Activated naive CD4-positive, alpha-beta T cell treated with anti-CD3 and anti-CD28 coated beads, Interleukin-2, amount 50 U/mL, for 72 hours (primary cell): ENCODE measurements at places on chromosomes 4 and X. TPM values are rescaled to one million over a fixed set of nuclear protein-coding genes. Genes with fewer than 3 reads are reported as not detected.

- no peak for DNase-seq
These were observed 61.6 kb upstream of the PRPS1 start for GRCh38 chrX:107566604-107567262.

SPANXA1 gene
- total RNA-seq: not detected

GRCh38 chr4:69323284-69323683 lies 43.0 kb downstream of the UGT2B28 start:
- DNase-seq: no peak

DNA sequence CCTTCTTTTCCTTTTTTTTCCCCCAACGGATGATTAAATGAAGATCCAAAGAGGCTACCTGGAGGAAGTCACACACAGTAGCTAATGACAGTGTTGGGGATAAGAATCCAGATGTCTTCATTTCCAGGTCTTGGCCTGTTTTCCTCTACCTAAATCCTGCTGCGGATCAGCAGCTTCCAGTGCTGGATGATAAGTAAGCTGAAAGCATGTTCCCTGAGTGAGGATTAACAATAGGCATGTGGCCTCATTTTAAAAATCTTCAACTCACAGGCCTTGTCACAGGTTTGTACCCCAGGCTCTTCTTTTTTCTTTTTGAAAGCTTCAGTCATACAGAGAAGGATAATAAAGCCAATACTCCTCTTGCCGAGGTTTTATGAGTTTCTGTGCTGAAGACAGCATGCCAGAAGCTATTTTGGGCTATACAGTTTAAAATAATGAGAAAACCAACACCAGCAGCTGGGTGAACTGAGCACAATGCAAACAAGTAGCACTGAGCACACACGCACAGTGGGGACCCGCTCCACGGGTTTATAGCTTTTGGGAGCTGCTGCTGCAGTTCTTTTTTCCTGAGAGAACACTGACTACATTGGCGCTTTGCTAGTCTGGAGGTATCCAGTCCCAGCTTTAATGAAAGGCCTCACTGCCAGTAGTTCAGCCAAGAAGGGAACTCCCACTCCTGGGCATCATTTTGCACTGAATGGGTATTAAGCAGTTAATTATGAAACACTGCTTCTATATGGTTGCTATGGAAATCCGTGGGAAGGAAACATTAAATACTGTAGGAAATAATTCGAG lies 184.2 kb upstream of the CTSO start:
- DNase-seq: no peak

- no peak for DNase-seq
These were observed 240.3 kb upstream of the NDST3 start for GRCh38 chr4:117793845-117794480.

- no peak for DNase-seq
These were observed 5.8 kb upstream of the NRK start for GRCh38 chrX:105816517-105816916.

NUDT11 gene
- 1.3 TPM for total RNA-seq

DNA sequence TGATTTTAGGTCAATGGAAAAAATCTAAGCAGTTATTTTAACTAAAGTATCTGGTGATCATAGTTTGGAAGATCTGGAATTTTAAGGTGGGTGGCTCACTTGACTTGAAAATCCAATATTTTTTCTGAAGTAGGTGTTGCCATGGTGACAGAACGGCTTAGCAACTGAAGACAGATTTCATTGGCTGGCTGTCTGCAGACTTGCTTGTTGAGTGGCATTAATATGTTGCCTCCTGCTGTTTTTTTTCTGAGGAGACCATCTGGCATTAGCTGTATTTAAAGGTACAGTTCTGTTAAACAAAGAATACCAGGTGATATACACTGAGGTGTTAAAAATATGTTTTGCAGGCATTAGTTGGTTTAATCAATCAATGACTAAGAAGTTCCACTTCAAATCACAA lies 19.8 kb downstream of the CPE start:
- no peak for DNase-seq

GRCh38 chr4:138341739-138342415 lies 99.7 kb upstream of the SLC7A11 start:
- no peak for DNase-seq

DNA sequence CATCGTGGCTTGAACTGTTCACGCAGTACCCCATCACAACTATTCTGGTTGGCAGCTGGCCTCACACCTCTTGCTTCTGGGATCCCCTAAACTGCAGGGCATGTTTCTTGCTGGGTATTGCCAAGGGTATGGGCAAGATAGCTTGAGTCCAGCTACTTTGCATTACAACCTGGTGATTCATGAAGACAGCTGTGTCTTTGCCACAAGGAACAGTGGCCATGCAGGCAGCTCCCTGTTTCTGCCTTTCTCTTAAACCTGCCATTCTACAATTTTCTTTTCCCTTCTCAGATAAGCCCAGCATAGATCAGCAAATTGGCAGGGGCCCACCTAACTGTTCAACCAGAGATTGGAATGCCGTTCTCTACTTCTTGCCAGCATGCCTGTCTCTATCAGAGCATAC lies 42.8 kb downstream of the TENM3 start:
- no peak for DNase-seq

DNA sequence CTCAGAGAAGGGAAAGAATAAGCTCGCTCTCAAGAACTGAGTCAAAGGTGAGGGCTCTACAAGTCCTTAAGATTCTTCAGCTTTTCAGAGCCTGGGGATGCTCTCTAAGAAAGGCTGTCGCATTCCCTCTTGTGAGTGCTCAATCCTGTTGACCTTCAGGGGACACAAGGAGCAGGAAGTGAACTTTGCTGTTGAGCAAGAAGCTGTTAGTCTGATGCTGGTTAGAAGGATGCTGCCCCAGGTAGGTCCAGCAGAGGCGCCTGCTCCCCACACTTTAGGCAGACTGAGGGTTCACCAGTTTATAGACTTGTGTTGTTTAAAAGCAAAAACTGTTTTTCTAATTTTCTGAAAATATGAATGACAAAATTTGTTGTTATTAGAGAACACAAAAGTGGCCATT lies 125.4 kb upstream of the SPOCK3 start:
- DNase-seq: no peak

GRCh38 chr4:96183611-96184010 lies 343.7 kb downstream of the PDHA2 start:
- DNase-seq: no peak

DNA sequence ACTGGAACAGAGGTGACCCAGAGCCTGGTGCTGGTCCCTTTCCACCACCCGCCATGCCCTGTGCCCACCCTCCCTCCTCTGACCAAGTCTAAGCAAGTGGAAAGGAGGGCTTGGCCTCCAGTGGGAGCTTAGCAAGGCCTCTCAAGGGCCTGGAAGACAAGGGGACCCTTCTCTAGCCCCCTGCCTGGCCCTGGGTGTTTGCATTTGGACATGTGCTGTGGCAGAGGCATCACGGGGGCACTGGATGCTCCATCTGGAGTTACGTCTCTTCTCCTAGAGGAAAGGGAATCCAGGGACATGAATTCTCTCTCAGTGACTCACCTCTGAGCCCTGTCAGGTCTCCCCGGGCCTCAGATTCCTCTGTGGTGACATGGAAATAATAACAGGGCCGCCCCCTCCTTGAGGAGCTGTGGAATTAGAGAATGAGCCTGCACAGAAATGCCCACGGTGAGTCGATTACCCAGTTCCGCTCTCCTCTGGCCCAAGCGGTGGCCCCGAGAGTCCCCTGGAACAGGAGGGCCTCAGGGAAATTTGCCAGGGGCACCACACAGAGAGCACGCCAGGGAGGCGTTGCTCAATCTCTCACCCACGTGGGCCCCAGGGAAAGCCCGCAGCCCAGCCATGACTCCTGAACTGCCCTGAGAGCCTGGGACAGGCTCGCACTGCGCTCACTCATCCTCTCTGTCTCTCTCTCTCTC lies 189.6 kb downstream of the BCOR start:
- no peak for DNase-seq

DNA sequence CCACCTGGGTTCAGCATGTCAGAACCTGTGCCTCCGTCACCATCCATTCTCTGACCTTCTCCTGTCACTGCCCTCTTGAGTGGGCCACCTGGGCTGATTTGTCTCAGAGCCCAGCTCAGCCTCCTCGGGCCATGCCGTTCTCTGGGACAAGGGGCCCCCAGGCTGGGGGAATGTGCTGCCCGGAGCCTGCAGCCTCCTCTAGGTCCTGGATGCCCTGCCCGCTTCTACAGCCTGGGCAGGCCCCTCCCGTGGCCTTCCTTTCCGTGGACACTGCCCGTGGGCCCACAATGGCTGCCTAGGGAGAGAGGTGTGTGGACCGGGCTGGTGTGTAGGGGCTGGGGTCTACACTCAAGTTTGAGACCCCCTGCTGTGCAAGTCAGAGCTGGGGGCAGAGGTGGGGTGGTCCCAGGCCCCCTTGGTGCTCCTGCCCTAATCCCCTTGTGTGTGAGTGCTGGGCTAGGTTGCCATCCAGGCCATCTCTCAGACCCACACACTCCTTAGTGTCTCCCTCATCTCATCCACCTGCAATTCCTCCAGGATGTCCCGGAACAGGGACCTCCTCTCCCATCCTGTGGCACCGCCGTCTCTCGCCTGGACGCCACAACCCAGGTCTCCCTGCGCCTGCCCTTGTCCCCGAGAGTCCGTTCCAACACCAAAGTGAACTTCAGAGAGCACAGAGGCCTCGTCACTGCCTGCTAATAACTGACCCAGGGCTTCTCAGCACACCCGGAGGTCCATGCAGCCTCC lies 12.4 kb downstream of the PSAPL1 start:
- DNase-seq: no peak

GRCh38 chrX:135981668-135982067 lies 3.6 kb upstream of the SLC9A6 start:
- DNase-seq: no peak

DNA sequence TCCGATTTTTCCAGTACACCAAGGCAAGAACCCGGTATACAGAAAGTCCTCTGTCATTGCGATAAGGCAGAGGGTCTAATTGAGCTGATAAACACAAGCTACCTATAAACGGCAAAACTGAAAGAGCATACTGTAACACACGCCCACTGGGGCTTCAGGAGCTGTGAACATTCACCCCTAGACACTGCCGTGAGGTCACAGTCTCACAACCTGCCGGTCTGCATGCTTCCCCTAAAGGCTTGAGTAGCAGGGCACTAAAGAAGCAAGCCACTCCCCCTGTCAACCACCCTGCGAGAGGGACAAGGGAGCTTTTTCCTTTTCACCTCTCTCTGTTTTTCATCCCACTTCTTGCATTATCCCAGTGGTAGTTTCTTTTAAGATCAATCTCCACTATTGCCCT lies 22.4 kb upstream of the F9 start:
- DNase-seq: no peak

DNA sequence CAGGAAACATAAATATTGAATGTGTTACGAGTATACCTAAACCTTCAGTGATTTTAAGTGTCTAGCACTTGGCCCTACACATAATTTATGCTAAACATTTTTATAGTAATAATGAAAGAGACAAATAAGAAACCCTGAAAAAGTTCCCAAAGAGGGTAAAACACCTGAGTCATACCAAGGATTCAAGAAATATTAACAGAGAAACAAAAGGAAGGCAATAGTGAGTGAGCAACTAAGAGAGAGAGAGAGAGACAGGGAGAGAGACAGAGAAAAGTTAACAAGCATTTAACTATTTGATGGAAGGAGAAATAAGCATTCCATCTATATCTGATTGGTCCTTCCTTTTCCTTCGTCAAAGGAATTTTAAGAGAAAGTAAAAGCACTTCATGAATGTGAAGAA lies 743.6 kb upstream of the POU3F4 start:
- DNase-seq: no peak

GRCh38 chrX:103187953-103188475 lies 26.9 kb upstream of the BEX4 start:
- DNase-seq: no peak

- DNase-seq: no peak
These were observed 72.0 kb downstream of the PRPS1 start for GRCh38 chrX:107700317-107700774.
